ENCODE measurements at places on chromosomes 4 and X.

DNA sequence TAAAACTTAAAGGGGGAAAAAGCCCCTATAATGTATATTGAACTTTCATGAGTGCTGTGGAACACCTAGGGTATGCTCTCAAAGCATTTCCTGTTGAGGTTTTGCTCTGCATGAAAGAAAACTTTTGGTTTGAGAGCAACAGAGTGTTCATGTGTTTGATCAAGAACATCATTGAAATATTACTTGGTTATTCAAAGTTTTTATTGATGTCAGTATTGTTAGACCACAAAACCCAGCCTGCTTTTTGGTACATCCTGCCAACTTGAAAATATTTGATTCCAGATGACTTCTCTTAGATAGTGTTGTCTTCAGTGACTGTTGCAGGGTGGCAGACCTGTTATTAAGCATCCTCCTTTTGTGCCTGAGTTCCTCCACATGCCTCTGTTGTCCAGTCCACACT is 68.0 kb downstream of the N4BP2 start:
- no peak for DNase-seq

DNA sequence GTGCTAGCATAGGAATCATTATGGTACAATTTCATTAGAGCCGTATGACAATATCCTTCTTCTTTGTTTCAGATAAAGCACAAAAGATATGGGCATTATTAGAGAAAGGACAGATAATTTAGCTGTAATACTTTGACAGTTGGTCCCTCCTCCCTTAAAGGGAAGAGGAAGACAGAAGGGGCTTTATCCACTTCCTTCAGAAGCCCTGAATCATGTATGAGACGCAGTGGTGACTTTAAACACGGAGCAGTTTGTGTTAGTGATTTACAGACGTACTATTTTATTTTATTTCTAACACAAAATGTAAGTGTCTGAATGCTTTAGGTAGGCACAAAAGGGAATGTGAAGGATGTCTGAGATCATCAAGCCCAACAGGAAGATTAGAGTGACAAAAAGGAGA is 467.7 kb downstream of the IL15 start:
- no peak for DNase-seq

DNA sequence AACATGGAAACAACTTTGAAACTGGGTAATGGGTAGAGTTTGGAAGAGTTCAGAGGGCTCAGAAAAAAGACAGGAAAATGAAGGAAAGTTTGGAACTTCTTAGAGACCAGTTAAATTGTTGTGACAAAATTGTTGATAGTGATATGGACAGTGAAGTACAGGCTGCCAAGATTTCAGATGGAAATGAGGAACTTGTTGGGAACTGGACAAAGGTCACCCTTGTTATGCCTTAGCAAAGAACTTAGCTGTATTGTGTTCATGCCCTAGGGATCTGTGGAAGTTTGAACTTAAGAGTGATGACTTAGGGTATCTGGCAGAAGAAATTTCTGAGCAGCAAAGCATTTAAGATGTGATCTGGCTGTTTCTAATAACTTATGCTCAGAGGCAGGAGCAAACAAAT is 5.1 kb upstream of the ARL13A start:
- DNase-seq, result no peak

GRCh38 chr4:57612279-57612678 is 502.1 kb upstream of the IGFBP7 start:
- no peak for DNase-seq

GRCh38 chr4:156945532-156945931 is 26.1 kb downstream of the PDGFC start:
- DNase-seq, result peak; percentile 61

GRCh38 chr4:86586160-86586572 is 7.9 kb upstream of the PTPN13 start:
- peak; percentile 21 for DNase-seq

- DNase-seq, result no peak
These were observed 5.2 kb downstream of the TLR3 start for GRCh38 chr4:186074189-186074588.

DNA sequence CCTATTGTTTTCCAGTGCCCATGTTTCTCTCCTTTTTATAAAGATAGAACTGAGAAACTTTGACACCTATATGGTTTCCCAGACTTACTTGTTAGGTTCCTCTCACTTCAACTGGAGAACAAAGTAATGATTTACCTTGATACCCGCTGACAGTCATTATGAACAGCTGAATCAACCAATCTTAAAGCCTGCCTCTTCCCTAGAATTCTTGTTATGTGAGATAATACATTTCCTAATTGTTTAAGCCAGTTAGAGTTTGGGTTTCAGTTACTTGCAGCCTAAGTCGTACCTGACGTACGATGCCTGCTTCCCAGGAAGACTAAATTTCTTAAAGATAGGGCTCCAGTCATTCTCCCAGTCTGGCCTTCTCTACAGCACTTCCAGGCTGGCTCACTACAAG is 97.3 kb downstream of the SHROOM4 start:
- no peak for DNase-seq

DNA sequence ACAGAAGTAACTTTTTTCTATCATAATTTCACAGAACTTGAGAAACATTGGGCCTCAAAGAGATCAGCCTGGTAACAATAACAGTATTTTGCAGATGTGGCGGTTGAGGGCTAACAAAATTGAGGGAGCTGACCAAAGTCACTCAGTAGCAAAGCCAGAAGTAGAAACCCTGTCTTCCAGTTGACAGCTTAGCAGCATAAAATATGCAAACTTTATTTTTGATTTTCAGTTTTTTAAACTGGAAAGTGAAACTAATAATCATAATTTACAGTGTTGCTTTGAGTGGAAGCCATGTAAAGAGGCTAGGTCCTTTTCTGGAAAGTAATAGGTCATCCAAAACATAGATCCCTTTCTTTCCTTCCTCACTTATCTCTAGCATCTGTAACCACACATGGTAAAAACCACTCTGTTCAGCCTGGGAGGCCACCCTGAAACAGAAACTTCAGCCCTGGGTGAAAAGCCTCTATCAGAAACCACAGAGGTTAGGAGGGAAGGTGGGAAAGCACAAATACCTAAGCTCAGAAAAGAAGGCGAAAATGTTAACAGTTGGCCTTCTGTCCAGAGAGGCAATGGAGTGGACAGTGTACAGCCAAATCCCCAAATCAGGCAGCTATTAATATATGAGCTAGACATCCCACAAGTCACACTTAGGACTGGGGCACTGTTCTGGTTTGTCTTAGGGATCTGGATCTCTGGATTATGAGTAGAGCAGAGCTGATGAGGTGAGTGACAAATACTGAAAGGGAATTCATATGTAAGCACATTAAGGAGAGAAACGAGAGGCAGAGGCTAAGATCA is 61.1 kb upstream of the ARSJ start:
- peak; percentile 17 for DNase-seq

DNA sequence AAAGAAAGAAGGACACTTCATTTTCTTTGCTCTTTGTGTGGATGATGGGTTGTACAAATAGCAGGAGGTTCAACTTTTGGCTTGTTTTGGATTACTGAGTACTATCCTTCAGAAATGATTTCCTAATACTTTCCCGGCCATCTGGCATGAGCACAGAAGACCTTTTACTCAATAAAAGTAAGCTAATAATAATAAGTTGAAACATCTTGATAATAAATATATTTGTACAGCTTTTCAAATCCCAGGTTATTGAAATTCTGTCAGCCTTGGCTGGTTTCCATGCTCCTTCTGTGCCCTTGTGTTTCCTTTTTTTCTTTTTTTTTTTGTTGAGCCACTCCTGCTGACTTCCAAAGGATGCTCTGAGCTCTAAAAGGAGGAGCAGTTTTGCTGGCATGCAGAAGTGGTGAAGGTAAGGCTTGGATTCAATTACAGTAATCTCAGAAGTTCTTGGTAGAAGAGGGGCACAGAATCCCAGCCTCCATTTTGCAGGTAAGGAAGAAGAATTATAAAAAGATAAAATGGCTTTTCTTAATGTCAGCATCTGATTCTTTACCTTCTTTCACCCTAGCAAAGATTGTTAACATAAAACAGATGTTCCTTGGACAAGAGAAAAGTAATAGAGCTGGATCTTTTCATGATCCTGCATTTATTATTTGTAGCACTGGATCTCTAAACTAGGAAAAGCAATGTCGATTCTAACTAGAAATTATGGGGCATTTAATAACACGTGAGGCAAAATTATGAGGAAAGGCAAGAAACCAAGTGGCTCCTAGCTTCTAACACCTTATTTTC is 31.9 kb downstream of the REPS2 start:
- no peak for DNase-seq

DNA sequence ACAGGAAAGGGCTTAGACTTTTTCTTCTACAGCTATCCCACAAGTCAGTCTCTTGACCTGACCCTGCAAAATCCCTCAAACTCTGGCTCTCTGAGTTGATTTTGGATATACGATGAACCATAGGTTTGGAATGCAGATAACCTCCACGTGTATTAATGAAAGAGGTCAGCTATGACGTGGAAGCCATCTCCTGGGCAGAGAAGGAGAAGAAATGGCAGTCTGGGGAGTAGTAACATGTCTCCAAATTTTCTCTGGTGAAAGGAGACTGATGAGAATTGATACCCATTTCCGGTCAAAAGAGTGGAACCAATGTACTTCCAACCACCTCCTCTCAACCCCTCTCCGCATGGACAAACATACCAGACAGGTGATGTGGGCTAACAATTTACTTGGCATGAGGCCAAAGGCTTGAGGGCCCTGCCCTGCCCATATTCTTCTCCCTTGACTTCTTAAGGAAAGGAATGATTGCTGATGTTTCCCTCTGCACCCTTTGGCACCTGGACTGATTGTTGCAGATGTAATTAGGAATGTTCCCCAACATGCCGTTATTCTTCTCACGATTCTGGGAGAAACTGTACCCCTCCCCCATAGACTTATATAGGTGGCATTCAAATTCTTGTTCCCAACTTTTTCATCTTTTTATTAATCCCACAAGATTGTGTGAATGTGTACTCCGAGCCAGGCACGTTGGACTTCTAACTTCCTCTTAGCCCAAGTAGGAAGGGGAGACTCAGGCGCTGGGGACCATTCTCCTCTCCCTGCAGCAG is 580 bp upstream of the PLS3 start:
- peak; percentile 79 for DNase-seq

DNA sequence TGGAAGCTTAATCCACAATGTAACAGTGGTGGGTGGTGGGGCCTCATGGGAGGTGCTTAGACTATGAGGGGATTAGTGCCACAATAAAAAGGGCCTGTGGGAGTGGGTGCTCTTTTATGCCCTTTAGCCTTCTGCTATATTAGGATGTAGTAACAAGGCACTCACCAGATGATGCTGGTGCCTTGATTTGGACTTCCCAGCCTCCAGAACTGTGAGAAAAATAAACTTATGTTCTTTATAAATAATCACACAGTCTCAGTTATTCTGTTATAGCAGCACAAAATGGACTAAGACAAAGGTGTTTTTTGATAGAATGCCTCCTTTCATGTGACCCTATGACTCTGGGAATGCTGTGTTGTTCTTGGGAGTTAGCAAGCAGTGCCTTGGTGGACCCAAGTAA is 89.8 kb downstream of the STIM2 start:
- DNase-seq, result no peak

- DNase-seq, result no peak
These were observed 1039.1 kb upstream of the INTU start for GRCh38 chr4:126593626-126594025.

GRCh38 chr4:115113506-115114106 is at the start of gene NDST4:
Gene NDST4, minus strand, starts transcription at chr4:115113620. Its CDS starts 36,584 bp downstream, at chr4:115077036.
- DNase-seq, result peak; percentile 65

GRCh38 chr4:169566021-169566818 is 46.2 kb downstream of the NEK1 start:
- peak; percentile 67 for DNase-seq

GRCh38 chr4:26206999-26207398 is 113.8 kb upstream of the RBPJ start:
- no peak for DNase-seq

DNA sequence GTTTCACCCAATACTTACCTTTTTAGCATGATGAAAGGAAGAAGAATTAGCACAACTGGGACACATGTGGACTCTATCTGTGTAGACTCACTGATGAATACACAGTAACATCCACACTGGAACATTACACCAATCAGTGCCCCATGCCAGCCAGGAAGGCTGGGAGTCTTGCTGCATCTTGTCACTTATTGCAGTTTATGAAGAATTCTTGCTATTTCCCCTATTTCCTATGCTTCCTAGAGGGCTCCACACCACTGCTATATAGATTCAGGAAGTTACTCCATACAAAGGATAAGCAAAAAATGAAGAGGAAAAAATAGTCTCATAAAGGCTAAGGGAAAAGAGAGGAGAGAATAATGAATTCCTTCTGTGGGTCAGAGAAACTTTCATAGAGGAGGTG is 201.0 kb downstream of the CAMK2D start:
- DNase-seq, result no peak

DNA sequence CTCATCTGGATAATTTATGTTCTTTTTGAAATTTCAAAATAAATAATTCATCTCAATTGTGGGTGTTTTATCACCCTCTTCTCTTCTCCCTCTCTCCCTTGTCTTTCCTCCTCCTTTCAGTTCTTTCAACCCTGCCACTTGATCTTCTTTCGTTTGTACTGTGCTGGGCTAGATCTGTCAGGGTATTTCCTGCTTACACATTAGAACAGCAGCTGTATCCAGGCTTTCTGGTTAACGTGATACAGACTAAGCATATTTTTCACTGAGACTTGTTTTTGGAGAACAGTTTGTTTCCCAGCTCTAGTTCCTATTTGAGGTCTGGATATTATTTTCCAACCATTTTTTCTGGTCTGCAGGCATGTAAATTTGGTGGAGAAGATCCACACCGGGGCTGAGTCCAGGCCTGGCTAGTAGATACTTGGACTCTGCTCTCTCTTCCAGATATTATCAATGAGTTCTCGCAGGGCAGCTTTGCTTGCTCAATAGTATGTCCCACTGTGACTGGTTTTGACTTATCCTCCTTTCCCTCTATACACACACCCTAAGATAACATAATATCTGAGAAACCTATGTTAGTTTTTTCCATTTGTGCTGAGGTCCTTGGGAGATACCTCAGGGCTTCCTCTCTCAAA is 1310.7 kb upstream of the TENM3 start:
- DNase-seq, result no peak

DNA sequence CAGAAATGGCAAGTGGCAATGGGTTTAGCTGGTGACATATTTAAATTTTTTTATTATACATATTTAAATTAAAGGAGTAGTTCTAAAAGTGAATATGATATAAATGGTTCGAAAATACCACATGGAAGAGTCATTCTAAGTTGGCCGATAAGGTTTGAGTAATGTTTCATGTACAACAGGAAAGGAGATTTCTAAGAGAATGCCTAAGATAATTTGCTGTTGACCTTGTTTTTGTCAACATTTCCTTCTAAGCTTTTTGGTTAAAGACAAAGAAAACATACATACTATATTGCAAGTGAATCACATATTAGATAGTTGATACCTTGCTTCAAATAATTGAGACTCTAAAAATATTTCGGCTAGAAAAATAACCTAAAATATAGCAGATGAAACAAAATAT is 526.6 kb upstream of the SLIT2 start:
- no peak for DNase-seq

GRCh38 chrX:119880076-119880475 is 8.4 kb downstream of the NDUFA1 start:
- no peak for DNase-seq

DNA sequence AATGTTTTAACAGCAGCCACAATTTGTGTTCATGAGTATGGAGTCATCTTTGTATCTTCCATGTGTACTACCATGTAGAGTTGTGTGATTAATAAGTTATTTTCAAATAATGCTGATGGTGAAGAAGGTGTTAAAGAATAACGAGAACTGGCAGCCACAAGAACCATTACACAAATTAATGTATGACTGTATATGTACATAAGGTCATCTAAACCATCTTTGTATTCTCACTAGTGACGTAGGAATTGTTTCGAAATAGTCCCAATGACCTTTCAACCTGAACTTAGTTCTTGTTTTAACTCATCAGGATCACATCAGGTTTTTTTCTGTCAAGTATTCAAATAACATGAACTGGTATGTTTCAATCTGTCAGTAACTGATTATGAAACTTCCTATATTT is 48.3 kb upstream of the NOCT start:
- no peak for DNase-seq

GRCh38 chr4:44806071-44806470 is 79.7 kb upstream of the GNPDA2 start:
- DNase-seq, result no peak
